Activated T-helper 1 cell treated with Interleukin-2 at 50 U/mL for 16 hours (primary cell): ENCODE measurements at places on chromosomes 16 and 17.
A peak's percentile ranks its signal among the peaks of the same experiment; 100 is the strongest.

- no peak for DNase-seq
Observed at GRCh38 chr17:82464567-82464929, 6.0 kb downstream of the NARF start.

DNA sequence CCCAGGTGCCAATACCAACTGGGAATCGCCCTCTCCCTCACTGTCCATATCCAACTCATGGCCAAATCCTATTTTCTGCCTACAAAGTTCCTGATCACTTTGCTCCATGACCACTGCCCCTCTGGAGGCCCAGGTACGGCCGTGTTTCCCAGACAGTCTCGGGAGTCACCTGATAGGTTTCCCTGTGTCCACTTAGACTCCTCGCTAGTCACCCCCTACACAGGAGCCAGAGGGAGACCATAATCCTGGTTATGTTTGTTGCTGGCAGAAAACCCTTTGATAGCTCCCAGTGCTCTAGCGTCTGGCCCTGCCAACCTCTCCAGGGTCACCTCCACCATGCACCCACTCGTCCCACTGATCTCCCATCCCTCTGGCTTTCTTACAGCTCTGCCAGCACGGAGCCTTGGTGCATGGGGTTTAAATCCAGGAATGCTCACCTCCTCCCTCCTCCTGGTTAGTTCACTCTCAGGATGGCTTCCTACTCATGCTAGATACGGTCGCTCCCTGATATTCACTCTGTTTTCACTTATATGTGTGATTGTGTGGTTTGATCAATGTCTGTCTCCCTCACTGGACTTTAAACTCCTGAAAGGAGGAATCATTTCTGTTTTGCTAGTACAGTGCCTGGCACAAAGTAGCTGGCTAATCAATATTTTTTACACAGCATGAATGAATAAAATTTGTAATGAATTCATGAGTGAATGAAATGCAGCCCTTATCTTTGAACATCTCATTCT lies 7.5 kb upstream of the CALB2 start:
- DNase-seq: no peak

DNA sequence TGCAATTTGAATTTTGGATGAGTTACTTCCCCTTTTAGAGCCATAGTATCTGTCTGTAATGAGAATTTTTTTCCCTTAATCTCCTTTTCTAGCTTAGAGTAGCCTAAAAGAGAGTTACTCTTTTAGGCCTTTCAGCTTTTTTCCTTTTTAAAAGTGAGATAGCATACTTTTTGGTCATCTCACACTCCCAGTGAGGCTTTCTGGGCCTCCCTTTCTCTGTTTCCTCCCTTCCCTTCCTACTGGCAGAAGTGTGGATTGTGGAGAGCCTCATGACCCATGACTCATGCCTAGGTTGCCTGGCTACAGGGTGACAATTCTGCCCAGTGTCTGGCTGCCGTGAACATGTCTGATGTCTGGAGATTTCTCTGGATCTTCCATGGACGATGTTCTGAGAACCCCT lies 15.2 kb downstream of the KRT23 start:
- no peak for DNase-seq

DNA sequence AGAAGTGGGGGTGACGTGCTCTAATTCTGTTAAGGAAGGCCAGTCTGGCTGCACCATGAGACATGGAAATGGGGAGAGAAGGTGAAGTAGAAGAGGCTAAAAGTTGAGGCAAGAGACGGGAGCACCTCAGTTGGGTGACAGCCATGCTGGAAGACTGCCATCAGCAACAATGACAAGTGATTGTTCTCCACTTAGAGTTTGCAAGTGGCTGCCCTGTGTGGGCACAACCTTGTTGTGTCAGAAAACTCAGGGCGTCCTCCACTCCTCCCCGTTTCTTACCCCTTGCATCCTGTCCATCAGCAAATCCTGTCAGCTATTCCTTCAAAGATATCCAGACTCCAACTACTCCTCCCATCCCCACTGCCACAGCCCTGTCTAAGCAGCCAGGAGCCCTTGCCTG lies 17.6 kb downstream of the CES1 start:
- DNase-seq: no peak

- DNase-seq: no peak
Observed at GRCh38 chr16:22726868-22727267, 87.1 kb upstream of the HS3ST2 start.

DNA sequence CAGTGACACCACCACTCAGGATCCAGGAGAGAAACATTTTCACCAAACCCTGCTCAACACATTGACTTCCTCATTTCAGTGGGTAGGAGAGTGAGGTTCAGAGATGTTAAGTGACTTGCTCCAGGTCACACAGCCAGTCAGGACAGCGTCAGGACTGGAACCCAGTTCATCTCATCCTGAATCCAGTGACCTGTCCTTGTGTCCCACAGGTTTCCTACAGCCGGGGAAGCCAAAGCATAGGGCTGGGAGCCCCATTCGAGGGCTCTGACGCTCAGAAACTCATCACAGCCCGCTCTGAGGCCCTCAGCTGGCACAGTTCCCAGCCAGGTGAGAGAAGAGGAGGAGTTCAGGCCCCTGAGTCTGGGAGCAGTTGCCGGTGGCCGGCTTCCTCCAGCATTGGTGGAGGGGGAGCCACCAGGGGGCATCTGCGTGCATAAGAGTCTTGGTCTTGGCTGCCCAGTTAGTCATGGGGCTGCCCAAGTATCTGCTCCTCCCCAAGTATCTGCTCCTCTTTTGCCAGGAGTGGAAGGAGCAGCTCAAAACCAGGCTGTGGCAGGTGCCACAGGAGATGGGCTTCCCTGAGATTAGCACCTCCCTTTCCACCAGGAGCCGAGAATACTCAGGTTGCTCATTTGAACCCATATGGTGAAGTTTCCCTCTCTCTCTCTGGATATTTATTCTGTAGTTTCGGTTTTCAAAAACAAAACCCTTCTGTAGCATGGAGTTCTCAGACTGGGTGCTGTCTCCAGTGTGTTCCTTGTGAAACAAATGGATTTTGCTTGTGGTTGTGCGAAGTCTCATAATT lies 56.0 kb downstream of the TNFRSF13B start:
- DNase-seq: no peak

DNA sequence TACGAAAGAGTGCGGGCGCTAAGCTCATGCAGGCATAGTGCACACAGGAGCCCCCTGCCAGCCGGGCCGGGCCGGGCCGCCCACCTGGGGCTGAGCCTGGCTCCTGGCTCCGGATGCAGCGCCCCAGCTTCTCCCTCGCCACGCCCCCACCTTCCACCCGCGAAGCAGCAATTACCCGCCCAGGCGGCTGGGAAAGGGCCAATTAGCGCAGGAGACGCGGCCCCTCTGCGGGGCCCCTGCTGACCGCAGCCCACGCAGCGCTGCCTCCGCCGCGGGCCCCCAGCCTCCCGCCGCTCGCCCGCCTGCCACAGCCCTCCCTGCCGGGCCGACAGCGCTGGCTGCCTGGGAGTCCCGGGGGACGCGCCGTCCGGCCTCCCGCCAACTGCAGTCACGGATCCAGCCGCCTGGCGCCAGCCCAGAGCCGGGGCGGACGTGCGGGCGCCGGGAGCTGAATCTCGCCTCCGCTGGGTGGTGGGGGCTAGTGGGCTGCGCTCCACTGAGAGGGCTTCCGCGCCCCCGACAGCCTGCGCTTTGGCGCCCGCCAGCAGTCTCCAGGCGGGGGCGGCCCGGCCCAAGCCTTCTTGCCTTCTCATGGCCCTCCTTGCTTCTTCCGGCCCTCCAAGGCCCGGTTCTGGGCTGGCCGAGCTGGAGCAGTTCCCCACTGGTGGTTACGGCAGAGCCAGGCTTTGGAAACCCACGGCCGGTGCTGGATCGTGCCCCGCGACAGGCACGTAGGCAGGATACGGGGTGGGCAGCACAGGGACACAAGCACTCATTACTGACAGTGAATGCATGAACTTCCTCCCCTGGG lies 14.9 kb upstream of the CBFB start:
- DNase-seq: peak; percentile 59

DNA sequence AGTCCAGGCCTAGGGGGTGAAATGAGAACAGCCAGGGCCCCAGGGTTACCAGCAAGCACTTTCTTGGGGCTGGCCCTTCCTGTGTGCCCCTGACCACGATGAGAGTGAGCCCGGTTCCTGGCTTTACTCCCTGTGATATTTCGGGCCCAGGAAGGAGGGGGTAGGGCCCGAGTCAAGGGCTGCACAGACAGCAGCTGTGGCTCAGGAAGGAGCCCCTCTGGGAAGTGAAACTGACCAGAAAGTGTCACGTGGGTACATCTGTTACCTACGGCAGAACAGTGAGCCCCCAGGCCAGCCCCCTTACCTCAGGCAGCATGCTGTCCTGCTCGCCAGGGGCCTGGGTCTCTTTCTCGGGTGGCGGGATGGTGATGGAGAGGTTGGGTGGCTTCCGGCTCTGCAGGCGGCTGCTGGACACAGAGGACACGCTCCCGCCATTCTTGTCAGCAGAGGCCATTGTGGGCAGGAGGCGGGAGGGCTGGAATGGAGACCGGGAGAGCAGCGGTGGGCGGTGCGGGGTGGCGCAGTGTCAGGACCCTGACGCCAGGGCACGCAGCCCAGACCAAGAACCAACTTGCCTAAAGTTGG lies 13.8 kb downstream of the AANAT start:
- DNase-seq: no peak

DNA sequence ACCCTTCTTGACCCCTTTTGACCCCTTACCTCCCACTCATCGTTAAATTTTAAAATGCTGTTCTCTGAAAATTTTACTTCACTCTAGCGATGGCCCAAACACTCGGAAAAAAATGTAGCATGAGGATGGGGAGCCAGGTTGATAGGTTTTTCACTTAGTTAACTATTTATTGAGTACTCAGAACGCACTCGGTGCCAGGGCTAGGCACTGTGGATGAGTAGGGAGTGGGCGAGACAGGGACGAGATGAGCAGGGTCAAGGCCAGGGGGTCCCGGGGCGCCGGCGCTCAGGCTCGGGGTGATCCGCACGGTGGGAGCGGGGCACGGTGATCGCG lies 392 bp downstream of the ZSCAN32 start:
- no peak for DNase-seq
